ENCODE measurements at places on chromosomes 11 and 22.

- peak; percentile 70 for DNase-seq
Measured at GRCh38 chr11:528815-529727, 6.3 kb downstream of the HRAS start.

DNA sequence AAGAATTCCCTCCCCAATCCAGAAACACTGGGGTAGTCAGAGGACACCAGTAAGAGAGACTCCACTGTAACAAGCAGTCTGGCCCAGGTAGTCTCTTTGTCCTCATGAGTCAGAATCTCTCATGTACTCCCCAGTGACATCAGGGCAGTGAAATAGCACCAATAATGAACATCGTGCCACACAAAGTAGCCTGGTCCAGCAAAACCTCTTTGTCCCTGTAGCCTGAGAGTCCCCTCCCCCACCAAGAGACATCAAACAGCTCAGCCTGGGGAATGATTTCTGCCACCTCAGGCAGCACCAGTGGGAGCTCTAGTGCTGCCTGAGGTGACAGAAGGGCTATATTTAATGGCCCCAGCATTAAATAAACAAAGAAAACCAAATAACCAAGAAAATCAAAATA lies 88.1 kb downstream of the SBF2 start:
- no peak for DNase-seq

- DNase-seq: no peak
Measured at GRCh38 chr11:115722711-115723110, 218.5 kb upstream of the CADM1 start.

DNA sequence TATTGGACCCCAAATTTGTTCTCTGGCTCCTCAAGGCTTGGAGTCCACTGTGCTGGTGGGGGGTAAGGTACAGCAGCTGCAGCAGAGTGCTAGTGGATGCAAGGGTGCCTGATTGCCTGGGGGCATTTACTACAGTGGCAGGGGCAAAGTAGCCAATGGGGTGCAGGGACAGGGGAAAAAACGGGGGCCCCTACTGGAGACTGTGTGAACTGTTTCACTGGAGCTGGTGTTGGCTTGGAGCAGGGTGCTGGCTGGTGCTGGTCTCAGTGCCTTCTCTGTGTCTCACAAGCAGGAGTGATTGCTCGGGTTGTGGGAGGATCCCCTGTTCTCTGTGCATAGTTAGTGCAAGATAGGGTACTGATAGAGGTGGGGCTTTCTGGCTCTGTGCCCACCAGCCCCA lies 935.9 kb downstream of the JRKL start:
- no peak for DNase-seq

- DNase-seq: no peak
Measured at GRCh38 chr22:45905326-45905923, 71.5 kb downstream of the WNT7B start.

GRCh38 chr11:117219001-117219400 lies 12.9 kb downstream of the PCSK7 start:
- DNase-seq: no peak

DNA sequence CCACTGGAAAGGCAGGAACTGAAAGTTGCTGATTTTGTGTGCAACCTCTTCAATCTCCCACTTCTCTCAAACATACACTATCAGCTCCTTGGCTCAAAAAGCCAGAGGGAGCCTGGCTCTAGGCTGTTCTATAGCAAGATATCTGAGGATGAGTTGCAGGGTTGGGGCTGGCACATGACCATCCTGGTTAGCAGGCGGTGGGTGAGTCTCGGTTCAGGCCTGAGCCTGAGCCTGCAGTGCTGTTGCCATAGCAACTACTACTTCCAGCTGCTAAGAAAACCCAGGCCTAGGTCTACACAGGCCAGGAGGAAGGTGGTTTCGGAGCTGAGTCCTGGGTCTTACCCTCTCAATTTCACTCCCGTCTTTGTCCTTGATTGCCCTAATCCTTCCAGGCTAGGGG lies 39.0 kb downstream of the CWC15 start:
- peak; percentile 30 for DNase-seq

GRCh38 chr11:9004183-9004926 lies 554 bp upstream of the NRIP3 start:
- DNase-seq: no peak

- no peak for DNase-seq
Measured at GRCh38 chr11:75141166-75141565, 9.7 kb upstream of the SLCO2B1 start.

DNA sequence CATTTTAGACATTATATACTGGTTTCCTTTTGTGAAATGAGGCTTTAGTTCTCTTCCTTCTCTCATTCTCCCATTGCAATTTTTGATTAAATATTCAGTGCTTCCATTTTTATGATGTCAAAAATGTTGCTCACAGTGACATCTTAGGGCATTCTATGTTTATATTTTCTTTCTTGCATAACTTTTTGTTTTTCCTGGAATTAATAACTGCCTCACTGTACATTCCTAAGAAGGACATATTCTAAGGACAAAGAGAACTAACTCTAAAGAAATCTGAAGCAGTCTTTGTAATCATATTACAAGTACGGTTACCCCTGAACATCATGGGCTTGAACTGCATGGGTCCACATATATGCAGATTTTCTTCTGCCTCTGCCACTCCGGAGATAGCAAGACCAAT lies 25.8 kb upstream of the P2RY6 start:
- no peak for DNase-seq

DNA sequence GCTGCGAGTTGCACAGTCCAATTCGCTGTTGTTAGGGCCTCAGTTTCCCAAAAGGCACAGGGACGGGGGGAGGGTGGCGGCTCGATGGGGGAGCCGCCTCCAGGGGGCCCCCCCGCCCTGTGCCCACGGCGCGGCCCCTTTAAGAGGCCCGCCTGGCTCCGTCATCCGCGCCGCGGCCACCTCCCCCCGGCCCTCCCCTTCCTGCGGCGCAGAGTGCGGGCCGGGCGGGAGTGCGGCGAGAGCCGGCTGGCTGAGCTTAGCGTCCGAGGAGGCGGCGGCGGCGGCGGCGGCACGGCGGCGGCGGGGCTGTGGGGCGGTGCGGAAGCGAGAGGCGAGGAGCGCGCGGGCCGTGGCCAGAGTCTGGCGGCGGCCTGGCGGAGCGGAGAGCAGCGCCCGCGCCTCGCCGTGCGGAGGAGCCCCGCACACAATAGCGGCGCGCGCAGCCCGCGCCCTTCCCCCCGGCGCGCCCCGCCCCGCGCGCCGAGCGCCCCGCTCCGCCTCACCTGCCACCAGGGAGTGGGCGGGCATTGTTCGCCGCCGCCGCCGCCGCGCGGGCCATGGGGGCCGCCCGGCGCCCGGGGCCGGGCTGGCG lies at the start of gene BCR:
TSS of gene BCR (plus strand) at position 209 of the 592 bp plus-strand sequence. CDS start 452 bp downstream, outside the sequence.
- peak; percentile 87 for DNase-seq

- DNase-seq: no peak
Measured at GRCh38 chr22:30838111-30838510, 130.5 kb downstream of the MORC2 start.

DNA sequence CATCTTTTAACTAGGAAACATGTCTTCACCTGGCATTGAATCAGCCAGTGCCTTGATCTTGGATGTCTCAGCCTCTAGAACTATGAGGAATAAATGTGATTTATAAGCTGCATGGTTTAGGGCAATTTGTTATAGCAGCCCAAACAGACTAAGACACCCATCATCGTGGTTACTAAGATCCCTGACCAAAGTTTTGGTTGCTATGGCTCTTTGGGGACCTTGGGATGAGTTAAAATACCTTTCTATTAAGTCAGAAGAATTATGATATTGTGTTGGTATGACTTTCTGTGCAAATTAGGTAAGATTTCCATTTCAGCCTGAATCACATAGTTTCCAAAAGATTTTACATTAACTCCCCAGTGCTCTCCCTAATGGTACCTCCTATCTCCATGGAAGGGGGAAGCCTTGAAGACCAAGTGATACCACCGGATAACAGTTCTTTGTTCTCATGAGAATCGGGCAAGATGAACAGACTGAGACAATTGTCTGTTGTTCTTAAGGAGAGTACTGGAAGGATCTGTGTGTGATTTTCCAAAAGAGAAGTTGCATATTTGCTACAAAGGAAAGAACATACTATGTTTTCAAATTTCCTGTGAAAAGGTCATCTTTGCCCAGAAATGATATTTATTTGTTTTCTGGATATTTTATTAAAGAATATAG lies 60.4 kb upstream of the UBASH3B start:
- no peak for DNase-seq

- DNase-seq: no peak
Measured at GRCh38 chr11:92111287-92111686, 113.3 kb upstream of the FAT3 start.

DNA sequence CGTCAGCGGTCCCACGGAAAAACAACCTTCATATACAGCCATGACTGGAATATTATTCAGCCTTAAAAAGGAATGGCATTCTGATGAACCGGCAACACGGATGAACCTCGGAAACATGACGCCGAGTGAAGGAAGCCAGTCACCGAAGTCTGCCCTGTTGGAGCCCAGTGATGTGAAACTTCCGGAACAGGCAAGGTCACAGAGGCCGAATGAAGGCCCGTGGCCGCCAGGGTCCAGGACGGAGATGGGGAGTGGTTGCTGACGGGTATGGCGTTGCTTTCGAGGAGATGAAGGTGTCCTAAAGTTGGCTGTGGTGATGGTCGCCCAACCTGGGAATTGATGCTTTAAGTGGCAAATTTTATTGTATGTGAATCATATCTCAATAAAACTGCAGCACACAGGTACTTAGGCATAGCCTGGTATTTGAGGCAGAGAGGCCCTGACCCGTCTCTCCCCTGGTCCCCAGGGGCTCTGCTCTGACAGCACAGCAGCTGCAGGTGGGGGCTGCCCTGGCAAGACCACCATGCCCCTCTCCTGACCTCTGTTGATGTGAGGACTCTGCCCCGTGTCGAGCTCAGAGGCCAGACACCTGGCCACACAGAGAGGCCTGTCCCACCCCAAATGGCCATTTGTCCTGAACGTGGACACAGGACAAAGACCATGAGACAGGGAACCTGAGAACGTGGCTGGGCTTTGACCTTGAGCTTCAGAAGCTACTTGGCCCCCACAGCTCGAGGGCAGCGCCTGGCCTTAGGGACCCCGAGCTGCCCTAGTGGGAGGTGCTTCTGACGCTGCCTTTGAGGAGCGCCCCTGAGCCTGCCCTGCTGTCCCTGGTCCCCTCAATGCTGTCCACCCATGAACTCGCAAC lies 1090.8 kb downstream of the BRD1 start:
- DNase-seq: no peak

- peak; percentile 92 for DNase-seq
Measured at GRCh38 chr22:46390652-46391301, 55.3 kb downstream of the TRMU start.

- DNase-seq: no peak
Measured at GRCh38 chr11:134151083-134151747, 72.6 kb downstream of the NCAPD3 start.

DNA sequence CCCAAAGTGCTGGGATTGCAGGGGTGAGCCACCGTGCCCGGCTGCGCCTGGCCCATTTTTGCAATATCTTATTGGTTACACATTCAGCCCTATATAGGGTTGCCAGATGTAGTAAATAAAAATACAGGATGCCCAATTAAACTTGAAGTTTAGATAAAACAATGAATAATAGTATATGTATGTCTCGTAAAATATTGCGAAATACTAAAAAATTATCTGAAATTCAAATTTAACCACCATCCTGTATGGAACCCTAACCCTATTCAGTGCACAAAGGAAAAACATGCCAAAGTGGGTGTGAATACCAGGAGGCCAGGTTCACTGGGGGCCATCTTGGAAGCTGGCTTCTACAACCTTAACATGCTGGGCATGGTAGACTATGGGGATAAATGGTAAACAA lies 5.2 kb upstream of the TFIP11 start:
- DNase-seq: no peak

GRCh38 chr22:48405741-48406140 lies 1421.9 kb downstream of the BRD1 start:
- no peak for DNase-seq

- no peak for DNase-seq
Measured at GRCh38 chr22:34639911-34640310, 426.0 kb upstream of the ISX start.

- peak; percentile 89 for DNase-seq
Measured at GRCh38 chr22:19431649-19432132, at the start of gene HIRA. Gene HIRA, minus strand, starts transcription at chr22:19431733. Its CDS starts 257 bp downstream, at chr22:19431476.

- DNase-seq: no peak
Measured at GRCh38 chr22:46905834-46906233, 143.4 kb downstream of the TBC1D22A start.

DNA sequence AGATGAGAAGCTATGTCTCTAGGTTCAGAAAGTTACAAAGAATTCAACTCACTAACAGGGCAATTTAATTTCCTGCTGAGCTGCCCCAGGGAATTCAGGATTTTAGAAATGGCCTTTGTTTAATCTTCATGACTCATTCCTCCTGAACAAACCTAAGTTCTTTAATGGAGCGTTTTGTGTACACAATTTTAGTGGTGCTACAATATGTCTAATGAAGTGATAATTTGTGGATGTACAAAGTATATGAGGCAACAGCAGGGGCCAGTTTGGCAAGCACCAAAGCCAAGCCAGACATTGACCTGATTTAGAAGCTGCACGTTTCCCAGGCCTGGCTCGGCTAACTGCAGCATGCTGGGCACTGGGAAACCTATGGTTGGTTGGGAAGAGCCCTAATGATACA lies 34.4 kb upstream of the HEPHL1 start:
- no peak for DNase-seq

GRCh38 chr11:77182542-77183430 lies 54.7 kb downstream of the MYO7A start:
- no peak for DNase-seq

DNA sequence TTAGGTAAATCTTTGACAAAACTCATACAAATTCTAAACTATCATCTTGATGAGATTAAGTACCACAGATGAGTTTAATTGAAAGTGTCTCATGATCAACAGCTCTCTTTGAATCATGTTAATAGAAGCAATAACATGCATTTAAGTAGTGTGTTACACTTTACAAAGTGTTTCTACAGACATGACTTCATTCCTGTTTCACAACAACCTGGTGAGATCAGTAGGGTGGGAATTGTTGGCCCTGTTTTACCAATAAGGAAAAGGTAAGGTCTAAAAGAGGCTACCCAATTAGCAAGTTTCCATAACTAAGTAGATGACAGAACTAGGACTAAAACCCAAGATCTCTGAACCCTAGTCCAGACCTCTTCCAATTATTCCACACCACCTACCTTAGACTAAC lies 12.7 kb upstream of the PRSS23 start:
- no peak for DNase-seq

DNA sequence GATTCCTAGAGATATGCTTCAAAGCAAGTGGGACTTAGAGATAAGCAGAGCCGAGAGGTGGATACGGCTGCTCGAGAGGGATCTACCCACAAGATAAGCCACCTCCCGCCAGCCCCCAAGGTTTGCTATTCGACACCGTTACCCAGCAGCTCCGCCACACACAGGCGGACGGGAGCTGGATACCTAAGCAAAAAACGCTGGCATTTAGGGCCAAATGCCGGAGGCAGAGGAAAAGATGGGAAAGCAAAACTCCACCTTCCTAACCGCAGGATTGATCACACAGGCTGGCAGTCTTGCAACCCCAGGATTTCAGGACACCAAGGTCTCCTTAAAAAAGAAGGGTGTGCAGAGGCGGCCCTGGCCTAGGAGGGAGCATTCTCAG lies 709 bp downstream of the FTH1 start:
- peak; percentile 49 for DNase-seq

Data from muscle of leg (tissue), 16 donors.